ENCODE measurements at places on chromosomes 2 and 18.

DNA sequence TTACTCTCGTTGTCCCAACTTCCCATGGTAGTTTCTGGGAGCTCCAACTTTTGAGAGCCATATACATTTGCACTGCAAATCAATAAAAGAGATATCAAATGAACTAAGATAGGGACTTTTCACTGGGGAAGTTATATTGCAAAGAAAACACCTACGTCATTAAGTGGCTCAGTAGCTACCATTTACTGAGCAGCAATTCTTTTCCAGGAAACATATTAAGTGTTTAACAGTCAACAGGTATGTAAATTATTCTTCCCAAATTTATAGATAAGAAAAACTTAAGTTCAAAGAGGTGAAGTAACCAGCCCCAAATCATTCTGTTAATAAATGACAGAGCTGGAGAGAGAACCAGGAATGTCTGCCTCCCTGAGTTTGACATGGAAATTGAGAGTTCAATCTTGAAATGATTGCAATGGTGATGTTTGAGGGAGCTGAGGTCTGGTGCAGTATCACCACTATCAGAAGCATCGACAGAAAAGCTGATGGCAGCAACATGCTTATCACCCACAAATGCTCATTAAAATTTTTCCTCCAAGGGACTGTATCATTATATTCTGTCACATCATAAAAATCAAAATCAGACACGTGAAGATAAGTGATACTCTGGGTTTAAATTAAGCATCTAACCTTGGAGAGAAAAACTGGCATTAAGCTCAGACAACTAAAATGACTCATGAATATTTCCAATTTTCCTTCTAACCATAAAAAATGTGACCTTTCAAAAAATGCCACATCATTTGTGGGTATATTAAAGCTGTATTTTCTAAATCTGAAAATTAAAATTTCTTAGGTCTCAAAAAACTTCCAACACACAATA lies 43.4 kb downstream of the GAREM1 start:
- no peaks in the 10 kb centered on the region for H3K27me3 ChIP-seq
- H3K36me3 ChIP-seq: no peaks in the 10 kb centered on the region

DNA sequence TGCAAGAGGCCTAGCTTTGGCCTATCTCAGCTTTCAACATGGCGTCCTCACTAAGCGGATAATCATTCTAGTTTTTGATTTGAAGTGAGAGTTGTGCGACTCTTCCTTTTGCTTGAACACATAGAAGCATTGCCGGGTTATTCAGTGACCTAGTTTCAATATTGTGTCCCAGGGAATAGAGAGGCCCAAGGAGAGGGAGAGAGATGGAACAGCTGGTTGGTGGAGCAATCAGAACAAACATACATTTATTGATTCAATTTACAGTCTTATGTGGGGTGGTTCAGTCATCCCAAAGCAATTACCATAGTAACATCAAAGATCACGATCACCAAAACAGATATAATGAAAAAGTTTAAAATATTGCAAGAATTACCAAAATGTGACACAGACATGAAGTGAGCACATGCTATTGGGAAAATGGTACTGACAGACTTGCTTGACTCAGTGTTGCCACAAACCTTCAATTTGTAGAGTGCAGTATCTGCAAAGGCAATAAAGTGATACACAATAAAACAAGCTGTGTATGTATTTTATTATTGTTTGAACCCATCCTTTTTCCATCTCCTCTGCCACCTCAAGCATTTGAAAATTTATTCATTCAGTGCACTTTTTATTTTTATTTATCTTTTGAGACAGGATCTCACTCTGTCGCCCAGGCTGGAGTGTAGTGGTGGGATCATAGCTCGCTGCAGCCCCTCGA lies 30.2 kb downstream of the COPS7B start:
- no peak for DNase-seq
- H3K27ac ChIP-seq: no peak overlapping the region
- no peaks in the 10 kb centered on the region for H3K27me3 ChIP-seq
- no peaks in the 10 kb centered on the region for H3K4me1 ChIP-seq
- peaks cover 4% of the 10 kb centered on the region for H3K36me3 ChIP-seq
- H3K4me3 ChIP-seq: no peak overlapping the region

DNA sequence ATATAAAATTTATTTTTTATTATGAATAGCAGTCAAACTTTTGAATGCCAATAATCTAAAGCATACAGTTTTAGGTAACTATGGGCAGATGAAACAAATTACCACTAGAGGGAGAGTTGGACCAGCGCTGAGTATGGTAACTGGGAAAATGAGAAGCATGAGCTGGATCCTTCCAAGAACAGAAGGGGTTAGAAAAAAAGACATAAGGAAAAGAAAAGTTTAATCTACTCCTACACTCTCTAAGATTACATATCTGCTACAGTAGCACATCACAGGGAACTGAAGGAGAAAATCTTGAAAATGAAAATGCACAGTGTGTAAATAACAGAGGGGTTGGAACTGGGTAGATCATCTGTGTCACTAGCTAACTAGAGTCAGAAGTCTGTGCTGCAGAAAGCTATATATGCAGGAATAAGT lies 15.5 kb downstream of the REG3G start:
- H3K36me3 ChIP-seq: no peaks in the 10 kb centered on the region
- no peaks in the 10 kb centered on the region for H3K27me3 ChIP-seq
- no peaks in the 10 kb centered on the region for H3K4me1 ChIP-seq
- no peak overlapping the region for H3K27ac ChIP-seq
- H3K4me3 ChIP-seq: no peak overlapping the region

GRCh38 chr2:239839306-239839705 lies 185.8 kb downstream of the NDUFA10 start:
- no peaks in the 10 kb centered on the region for H3K27me3 ChIP-seq
- no peak overlapping the region for H3K27ac ChIP-seq
- H3K4me1 ChIP-seq: no peaks in the 10 kb centered on the region
- H3K36me3 ChIP-seq: no peaks in the 10 kb centered on the region

GRCh38 chr2:164896634-164897355 lies 55.2 kb upstream of the COBLL1 start:
- H3K27ac ChIP-seq: no peak overlapping the region
- no peak overlapping the region for H3K4me3 ChIP-seq
- no peak for DNase-seq
- no peaks in the 10 kb centered on the region for H3K4me1 ChIP-seq

DNA sequence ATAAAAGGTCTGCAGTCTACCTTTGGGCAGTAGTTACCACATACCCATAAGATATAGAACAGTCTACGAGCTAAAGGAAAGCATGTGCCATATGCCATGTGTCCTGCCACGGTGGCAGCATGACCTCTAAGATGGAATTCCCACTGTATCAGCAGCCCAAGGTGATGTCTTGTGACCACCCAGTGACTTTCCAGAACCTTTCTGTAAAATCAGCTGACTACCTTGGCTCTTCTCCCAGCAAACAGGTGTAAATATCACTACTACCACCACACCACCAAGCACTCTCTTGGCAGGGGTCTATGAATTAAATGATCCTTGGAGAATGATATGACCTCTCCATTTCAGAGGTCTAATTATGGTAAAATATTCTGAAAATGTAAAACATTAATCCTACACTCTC lies 99.6 kb downstream of the METTL8 start:
- DNase-seq: no peak
- H3K4me1 ChIP-seq: no peaks in the 10 kb centered on the region
- no peaks in the 10 kb centered on the region for H3K36me3 ChIP-seq
- no peaks in the 10 kb centered on the region for H3K27me3 ChIP-seq
- no peak overlapping the region for H3K4me3 ChIP-seq

- no peak for DNase-seq
- H3K4me3 ChIP-seq: no peak overlapping the region
- H3K27ac ChIP-seq: no peak overlapping the region
- peaks cover 9% of the 10 kb centered on the region for H3K27me3 ChIP-seq
- no peaks in the 10 kb centered on the region for H3K4me1 ChIP-seq
Measured at GRCh38 chr2:186429104-186429503, 57.0 kb upstream of the ZC3H15 start.

GRCh38 chr2:106306387-106306786 lies 112.3 kb upstream of the UXS1 start:
- H3K27me3 ChIP-seq: no peaks in the 10 kb centered on the region
- no peak overlapping the region for H3K4me3 ChIP-seq
- no peak for DNase-seq
- no peaks in the 10 kb centered on the region for H3K4me1 ChIP-seq

DNA sequence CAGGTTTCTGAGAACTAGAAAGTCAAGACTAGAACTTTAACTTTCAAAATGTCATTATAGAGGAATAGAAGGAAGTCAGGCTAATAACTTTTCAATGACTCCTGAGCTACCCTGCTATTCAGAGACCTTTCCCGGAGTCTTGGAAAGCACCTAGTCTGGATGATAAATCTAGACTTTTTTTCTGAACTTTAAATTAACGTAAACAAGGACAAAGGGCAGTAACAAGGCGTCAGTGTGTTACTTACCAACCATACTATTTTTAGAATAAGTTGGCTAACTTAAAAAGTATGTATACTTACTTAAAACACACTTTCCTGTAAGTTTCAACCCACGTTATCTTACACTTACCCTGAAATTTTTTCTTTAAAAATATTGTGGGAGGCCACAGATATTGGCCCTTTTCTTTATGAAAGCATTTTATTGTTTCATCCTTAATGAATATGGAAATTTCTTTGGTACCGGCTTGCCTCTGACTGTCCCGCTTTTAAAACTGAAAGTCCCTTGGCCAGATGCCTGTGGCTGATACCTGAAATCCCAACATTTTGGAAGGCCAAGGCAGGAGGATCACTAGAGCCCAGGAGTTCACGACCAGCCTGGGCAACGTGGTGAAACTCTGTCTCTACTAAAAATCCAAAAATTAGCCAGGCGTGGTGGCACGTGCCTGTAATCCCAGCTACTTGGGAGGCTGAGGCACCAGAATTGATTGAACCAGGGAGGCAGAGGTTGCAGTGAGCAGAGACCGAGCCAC lies 9.7 kb downstream of the PMAIP1 start:
- H3K27ac ChIP-seq: no peak overlapping the region
- no peaks in the 10 kb centered on the region for H3K27me3 ChIP-seq
- DNase-seq: no peak
- H3K4me3 ChIP-seq: no peak overlapping the region
- H3K36me3 ChIP-seq: no peaks in the 10 kb centered on the region

DNA sequence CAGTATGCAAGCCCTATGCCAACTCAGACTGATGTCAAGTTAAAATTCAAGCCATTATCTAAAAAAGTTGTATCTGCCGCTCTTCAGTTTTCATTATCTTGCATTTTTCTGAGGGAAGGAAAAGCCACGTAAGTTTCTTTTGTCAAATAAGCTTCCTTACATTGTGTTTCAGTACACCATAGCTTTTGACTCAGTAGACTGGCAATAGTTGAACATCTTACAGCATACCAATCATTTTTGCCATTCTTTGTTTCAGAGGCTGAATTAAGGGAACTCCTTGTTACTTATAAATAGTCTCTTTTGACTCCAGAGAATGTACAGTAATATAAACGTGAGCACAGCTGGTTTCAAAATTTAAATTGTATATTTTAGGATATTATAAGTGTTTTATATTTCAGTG lies 120.6 kb downstream of the EHBP1 start:
- H3K36me3 ChIP-seq: peaks cover 4% of the 10 kb centered on the region
- H3K4me3 ChIP-seq: no peak overlapping the region
- no peaks in the 10 kb centered on the region for H3K4me1 ChIP-seq

DNA sequence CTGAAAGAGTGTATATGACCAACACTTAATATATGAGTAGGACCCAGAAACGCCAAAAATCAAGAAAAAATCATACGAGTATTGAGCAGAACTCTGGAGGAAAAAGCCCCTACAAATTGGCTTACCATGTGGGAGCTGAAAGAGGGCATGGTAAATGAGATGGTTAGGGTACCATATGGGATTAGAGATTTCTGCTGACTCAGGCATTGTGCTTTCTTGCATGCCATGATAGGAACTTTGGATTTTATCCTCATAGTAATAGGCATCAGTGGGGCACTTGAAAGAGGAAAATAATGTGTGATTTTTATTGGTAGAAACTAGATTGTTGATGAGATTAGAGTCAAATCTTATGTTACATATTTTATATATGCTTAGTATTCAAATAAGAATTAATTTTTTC lies 271.1 kb downstream of the CBLN2 start:
- no peak for DNase-seq
- no peaks in the 10 kb centered on the region for H3K4me1 ChIP-seq
- H3K27me3 ChIP-seq: no peaks in the 10 kb centered on the region
- no peak overlapping the region for H3K4me3 ChIP-seq

DNA sequence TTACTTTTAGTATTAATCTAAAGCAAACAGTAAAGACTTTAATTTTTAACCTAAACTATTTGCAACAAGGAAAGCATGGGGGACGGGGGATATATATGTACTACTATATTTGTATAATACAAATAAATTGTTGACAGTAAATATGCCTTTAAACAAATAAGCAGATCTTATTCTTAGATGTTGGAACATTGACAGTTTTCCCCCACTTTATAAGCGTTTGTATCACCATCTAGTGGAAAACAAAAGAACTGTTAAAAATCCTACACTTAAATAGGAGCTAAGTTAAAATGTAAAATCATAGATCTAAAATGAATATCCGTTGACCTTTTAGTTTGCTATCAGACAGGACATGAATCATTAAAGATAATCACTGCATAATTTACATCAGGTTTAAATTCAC lies 50.0 kb downstream of the RBBP8 start:
- no peaks in the 10 kb centered on the region for H3K27me3 ChIP-seq
- H3K27ac ChIP-seq: no peak overlapping the region
- no peaks in the 10 kb centered on the region for H3K4me1 ChIP-seq
- H3K4me3 ChIP-seq: no peak overlapping the region
- H3K36me3 ChIP-seq: peaks cover 8% of the 10 kb centered on the region
- DNase-seq: peak; percentile 74

GRCh38 chr2:119827866-119828507 lies 68.3 kb downstream of the PTPN4 start:
- no peaks in the 10 kb centered on the region for H3K27me3 ChIP-seq
- DNase-seq: no peak
- H3K27ac ChIP-seq: no peak overlapping the region
- no peak overlapping the region for H3K4me3 ChIP-seq
- no peaks in the 10 kb centered on the region for H3K36me3 ChIP-seq
- H3K4me1 ChIP-seq: no peaks in the 10 kb centered on the region

DNA sequence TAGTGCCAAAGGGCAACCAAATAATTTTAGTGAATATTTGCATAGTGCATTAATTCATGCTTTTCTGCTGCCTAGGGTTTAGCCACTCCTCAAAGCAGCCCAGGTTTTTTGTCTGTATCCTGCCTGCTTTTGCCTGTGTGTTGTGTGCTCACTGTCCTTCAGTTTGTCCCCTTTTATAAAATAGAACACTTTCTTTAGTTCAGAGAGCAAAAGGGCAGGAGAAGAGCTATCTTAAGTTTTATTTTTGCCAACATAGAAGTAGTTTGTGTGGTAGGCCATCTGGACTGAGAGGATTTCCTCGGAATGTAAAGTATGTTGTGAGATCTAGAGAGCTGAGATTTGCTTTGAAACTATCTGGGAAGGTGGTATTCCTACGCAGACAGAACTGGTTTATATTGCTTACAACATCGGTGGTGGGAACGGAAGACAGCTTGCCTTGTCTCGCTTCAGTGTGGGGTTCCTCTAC lies 64.9 kb downstream of the EML4 start:
- DNase-seq: peak; percentile 35
- no peak overlapping the region for H3K27ac ChIP-seq
- peaks cover 9% of the 10 kb centered on the region for H3K4me1 ChIP-seq
- H3K36me3 ChIP-seq: no peaks in the 10 kb centered on the region

Data from lung (tissue), 17 donors.